Sciatic nerve (tissue), 2 donors: ENCODE measurements at places on chromosomes 3 and 15. TPM values are rescaled to one million over a fixed set of nuclear protein-coding genes. Genes with fewer than 3 reads are reported as not detected.
A peak's percentile ranks its signal among the peaks of the same experiment; 100 is the strongest.

GRCh38 chr15:42144841-42145375, 11.5 kb downstream of the PLA2G4F start:
- peak; percentile 6 for DNase-seq

GRCh38 chr15:72456684-72457083, 17.4 kb upstream of the ARIH1 start:
- no peak for DNase-seq

GRCh38 chr15:81175496-81175895, 21.2 kb upstream of the IL16 start:
- DNase-seq: no peak

PRR20G gene
- total RNA-seq: not detected
